Activated CD4-positive, alpha-beta T cell treated with anti-CD3 and anti-CD28 coated beads, Interleukin-2, amount 10 ng/mL, durations not matched to agents 7 days and 5 days (primary cell): ENCODE measurements at places on chromosomes 16 and 17. TPM values are rescaled to one million over a fixed set of nuclear protein-coding genes. Genes with fewer than 3 reads are reported as not detected.

Gene KRT17
- total RNA-seq = 0.25 TPM

Gene STH
- total RNA-seq = not detected

GRCh38 chr17:3968015-3968414, 3.8 kb upstream of the ATP2A3 start:
- no peak for DNase-seq

DNA sequence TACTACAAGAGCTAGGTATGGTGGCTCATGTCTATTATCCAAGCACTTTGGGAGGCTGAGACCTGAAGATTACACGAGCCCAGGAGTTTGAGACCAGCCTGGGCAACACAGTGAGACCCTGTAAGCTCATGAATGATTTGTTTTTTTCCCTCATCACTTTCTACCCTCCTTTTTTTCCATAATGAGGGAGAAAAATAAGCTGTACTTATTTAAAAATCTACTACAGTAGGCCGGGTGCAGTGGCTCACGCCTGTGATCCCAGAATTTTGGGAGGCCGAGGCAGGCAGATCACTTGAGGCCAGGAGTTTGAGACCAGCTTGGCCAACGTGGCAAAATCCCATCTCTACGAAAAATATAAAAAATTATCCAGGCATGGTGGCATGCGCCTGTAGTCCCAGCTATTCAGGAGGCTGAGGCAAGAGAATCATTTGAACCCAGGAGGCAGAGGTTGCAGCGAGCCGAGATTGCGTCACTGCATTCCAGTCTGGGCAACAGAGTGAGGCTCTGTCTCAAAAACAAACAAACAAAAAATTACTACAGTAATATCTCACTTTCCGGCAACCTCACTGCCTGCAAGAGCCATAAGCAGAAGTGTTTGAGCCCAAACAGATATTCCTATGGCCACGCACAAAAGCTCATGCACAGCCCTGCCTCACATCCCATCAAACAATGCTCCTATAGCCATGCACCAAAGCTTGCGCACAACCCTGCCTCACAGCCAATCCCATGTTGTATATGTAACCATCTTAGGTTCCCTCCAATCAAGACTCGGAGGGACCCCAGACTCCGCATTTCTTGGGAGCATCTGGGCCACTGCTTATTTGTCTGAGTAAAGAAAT, 37.4 kb downstream of the TK2 start:
- DNase-seq = no peak
